AG10803 (cell line): ENCODE measurements at places on chromosomes 12 and 14.

GRCh38 chr14:23468704-23469126, 788 bp upstream of the NGDN start:
- DNase-seq: no peak

DNA sequence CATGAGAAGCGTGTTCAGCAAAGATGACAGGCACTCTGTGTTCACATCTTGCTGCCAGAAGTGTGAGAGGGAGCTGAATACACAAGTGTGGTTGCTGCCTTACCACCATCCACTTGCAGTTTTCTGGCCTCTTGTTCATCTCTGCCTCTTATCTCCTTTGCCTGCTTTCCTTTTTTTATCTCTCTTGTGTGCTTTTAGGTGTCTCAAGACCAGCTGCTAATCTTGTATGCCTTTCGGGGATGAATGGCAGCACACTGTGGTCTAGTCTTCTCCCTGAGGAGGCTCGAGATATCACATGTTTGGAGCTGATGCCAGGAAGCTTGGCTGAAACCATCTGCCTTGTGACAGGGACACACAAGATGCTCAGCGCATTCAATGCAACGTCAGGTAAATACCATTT, 17.2 kb downstream of the FAM234B start:
- DNase-seq: no peak

DNA sequence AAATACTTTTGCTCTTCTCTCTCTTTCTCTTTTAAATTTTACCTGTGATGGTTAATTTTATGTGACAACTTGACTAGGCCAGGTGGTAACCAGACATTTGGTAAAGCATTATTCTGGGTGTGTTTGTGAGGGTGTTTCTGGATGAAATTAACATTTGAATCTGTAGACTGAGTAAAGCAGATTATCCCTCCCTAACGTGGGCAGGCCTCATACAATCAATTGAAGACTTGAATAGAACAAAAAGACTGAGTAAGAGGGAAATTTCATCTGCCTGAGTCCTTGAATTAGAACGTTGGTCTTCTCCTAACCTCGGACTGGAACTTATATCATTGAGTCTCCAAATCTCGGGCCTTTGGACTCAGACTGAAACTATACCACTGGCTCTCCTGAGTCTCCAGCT, 182.1 kb downstream of the NELL2 start:
- no peak for DNase-seq

GRCh38 chr12:50720501-50720900, 43.4 kb upstream of the ATF1 start:
- peak; percentile 59 for DNase-seq

GRCh38 chr12:50018154-50018553, 7.1 kb downstream of the RACGAP1 start:
- peak; percentile 32 for DNase-seq

GRCh38 chr14:35221462-35221861, 70.7 kb upstream of the PSMA6 start:
- DNase-seq: no peak

DNA sequence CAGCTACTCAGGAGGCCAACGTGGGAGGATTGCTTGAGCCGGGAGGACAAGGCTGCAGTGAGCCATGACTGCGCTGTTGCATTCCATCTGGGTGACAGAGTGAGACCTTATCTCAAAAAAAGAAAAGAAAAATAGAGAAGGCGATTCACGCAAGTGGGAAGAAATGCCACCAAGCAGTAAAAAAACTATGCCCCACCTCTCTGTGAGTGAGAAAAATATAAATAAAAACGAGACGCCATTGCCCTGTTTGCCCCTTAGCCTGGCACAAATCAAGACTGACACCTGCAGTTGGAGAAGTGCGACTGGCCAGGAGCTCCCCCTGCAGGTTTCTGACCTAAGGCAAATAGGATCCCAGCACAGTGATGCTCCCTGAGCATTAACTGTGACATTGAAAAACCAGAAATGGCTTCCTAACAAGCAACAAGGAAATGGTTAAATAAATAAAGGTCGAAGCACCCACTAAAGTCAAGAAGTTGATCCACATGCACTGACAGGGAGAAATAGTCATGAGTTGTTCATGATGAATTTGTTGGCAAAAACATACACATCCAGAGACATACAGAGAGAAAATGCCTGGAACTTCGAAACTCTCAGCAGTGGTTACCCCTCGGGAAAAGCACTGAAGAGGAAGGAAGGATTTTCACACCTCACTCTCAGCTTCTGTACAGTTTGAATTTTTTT, 21.1 kb downstream of the GSC start:
- DNase-seq: no peak

DNA sequence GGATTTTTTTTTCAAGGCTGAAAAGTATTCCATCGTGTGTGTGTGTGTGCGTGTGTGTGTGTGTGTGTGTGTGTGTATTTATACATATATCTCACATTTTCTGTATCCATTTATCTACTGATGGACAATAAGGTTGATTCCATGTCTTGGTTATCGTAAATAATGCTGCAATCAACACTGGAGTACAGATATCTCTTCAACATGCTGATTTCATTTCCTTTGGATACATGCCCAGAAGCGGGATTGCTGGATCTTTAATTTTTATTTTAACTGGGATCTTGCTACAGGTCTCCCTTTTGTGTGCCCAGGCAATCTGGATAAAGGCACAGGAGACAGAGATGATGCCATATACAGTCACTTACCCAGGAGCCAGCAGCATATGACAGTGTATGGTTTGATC, 338.1 kb downstream of the SOX5 start:
- DNase-seq: no peak

DNA sequence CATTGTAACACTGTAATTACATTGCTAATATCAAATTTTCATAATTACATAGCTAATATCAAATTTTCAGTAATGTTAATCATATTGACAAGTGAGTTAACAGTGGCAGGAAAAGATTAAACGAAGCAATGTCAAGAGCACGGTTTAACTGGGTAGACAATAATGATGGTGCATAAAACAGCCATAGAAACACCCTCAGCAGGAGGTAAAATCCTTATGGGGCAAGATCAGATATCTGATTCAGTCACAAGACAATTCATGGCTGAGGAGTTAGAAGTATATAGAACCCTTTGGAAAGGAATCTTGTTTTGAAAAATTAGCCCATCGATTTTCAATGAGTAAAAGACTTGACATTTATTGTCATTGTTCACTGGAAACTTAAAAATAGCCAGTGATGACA, 190.6 kb downstream of the SLC2A13 start:
- no peak for DNase-seq

DNA sequence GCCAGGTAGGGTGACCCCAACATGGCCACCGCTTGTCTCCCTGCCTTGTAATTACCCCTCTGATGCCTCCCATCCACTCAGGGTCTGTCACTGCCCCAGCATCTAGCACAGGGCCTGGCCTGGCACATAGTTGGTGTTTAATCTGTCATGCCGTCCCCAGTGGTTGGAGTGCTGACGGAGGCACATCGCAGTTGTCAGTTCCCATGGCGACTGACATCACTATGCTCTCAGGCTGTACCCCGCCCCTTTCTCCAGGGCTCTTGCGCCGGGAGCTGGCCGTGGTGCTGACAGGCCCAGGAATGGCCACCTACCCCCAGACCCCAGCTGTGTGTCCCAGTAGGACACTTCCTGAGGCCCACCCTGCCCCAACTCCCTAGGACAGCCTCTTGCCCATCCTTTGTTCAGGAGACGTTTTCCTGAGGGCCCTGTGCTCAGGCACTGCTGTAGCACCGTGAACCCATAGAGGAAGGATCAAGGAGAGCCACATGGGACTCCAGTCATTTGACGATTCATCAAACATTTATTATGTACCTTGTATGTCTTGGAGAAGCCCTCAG, 23.0 kb downstream of the FAM222A start:
- DNase-seq: peak; percentile 18

DNA sequence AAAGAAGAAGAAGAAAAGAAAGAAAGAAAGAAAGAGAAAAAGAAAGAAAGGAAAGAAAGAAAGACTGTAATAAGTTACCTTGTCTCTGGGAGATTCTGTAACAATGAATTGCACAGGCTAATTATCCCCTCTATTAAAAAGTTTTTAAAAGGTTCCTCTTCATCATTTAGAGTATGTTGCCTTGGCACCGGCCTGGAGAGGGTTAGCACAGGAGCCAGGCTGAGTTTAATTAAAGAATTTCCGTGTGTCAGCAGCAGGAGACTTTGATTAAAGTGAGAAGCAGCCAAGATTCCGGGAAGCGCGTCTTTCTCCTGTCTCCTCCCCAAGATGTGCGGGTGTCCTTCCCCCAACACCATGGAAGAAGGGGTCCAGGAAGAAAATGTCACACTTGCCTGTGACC, 92.8 kb upstream of the ETV6 start:
- no peak for DNase-seq

GRCh38 chr14:104795781-104796686, 486 bp upstream of the AKT1 start:
- peak; percentile 46 for DNase-seq

- no peak for DNase-seq
Measured at GRCh38 chr14:103308717-103309616, 25.1 kb upstream of the EIF5 start.

DNA sequence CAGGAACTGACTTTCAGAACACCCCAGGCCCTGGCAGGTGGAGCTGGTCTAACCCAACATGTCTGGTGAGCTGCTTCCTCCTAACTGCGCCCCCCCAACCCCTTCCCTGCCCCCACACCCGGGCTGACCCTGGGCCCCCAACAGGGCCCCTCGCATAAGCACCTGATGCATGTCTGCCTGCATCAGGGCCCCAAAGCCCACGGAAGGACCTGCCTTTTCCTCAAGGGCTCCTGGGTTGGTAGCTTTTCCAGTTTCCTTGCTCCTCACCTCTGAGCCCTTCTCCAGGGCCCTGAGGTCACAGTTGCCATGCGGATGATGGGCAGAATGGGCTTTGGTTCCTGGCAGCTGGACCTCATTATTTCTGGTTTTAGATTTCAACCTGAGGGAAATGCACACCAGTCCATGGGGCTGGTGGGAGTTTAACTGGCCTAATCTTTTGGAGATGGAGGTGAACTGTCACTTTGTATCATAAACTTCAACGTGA, 18.5 kb downstream of the TESC start:
- DNase-seq: no peak

DNA sequence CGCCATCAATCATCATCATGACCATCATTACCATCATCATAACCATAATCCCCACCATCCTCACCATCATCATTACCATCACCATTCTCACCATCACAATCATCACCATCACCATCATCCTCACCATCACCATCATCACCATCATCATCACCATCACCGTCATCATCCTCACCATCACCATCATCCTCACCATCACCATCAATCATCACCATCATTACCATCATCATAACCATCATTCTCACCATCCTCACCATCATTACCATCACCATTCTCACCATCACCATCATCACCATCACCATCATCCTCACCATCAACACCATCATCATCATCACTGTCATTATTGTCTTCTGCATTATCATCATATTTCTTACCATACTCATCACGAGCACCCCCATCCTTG, 245.5 kb downstream of the ADGRD1 start:
- DNase-seq: no peak

DNA sequence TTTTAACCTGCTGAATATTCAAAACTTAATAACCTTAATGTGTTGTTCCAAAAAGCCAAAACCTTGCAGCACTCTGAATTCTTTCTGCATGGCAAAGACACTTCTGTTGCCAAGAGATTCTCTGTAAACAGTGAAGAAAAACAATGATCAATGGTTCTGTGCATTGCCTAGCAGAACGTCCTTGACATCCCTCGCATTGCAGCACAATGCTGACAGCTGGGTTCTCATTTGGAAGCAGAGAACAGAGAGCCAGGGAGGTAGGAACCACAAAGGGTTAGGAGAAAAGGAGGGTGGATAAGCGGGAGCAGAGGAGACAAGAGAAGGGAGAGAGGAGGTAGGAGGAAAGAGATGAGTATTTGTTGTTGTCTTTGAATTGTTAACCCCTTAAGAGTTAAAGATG, 501.1 kb downstream of the NAV3 start:
- peak; percentile 24 for DNase-seq

DNA sequence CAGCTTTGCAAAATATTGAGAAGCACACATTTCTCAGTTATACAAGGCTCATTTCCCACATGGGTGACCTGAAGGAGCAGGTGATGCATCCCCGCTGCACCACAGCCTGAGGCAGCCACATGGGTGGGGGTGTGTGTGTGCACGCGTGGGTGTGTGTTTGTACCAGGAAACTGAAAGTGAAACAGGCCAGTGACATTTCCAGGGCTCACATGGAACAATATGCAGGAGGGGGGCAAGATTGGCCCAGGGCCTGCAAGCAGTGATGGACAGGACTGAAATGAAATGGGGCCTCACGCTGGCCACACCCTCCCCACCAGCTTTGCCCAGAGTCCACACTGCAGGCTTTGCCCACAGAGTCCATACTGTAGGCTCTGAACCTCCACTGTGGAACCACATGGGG, 154.2 kb upstream of the PARP11 start:
- DNase-seq: no peak

DNA sequence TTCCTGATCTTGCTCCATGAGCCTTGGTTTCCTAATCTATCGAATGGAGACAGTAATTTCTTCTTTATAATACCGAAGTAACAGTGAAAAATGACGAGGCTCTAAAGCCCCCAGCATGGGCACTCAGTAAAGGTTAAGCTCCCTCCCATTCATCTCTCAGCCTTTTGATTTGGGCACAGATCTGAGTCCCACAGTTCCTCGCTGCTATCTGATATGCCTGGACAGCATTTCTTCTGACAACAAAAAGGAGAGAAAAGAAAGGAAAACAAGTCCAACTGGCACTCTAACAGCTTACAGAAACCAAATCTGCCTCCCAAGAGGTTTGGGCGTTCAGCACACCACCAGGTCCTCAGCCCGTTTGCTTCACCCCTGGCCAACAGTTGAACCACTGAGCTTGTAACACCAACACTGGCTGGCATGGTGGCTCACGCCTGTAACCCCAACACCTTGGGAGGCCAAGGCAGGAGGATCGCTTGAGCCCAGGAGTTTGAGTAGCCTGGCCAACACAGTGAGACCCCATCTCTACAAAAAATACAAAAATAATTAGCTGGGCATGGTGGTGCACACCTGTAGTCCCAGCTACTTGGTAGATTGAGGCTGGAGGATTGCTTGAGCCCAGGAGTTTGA, 19.5 kb downstream of the CCDC88C start:
- no peak for DNase-seq

GRCh38 chr14:38950676-38951075, 152.4 kb downstream of the SEC23A start:
- no peak for DNase-seq
